ENCODE measurements at places on chromosomes 5 and 9. TPM values are rescaled to one million over a fixed set of nuclear protein-coding genes. Genes with fewer than 3 reads are reported as not detected.

RNF183 gene
- total RNA-seq = not detected

ALDH7A1 gene
- 76.3 TPM for total RNA-seq

REEP2 gene
- total RNA-seq = 6.1 TPM

ESM1 gene
- total RNA-seq = not detected

CHSY3 gene
- total RNA-seq = 0.16 TPM

PCAT7 gene
- 0.54 TPM for total RNA-seq

LEAP2 gene
- total RNA-seq = 0.86 TPM

ENTPD2 gene
- total RNA-seq = 2.1 TPM

SLC1A3 gene
- not detected for total RNA-seq

SLC36A3 gene
- not detected for total RNA-seq

TNC gene
- total RNA-seq = 0.59 TPM

SAP30L gene
- total RNA-seq = 33.4 TPM

ST8SIA4 gene
- 0.58 TPM for total RNA-seq

GPX8 gene
- total RNA-seq = 35.2 TPM

FOXD1 gene
- 19.3 TPM for total RNA-seq

TRPM3 gene
- total RNA-seq = not detected

HAVCR1 gene
- total RNA-seq = 42.6 TPM

PCDHB4 gene
- 0.11 TPM for total RNA-seq

CTSV gene
- 13.4 TPM for total RNA-seq

IL3 gene
- total RNA-seq = not detected

F2RL1 gene
- 283 TPM for total RNA-seq

SYK gene
- total RNA-seq = 0.54 TPM

UBAP1 gene
- 47.0 TPM for total RNA-seq

QRFP gene
- total RNA-seq = not detected

TRIP13 gene
- total RNA-seq = 63.4 TPM

CKMT2 gene
- not detected for total RNA-seq

DMRT2 gene
- 0.13 TPM for total RNA-seq

PCDHGC4 gene
- not detected for total RNA-seq

AJM1 gene
- total RNA-seq = 4.7 TPM

NUTM2G gene
- not detected for total RNA-seq

AK8 gene
- 0.83 TPM for total RNA-seq

SMIM27 gene
- 16.3 TPM for total RNA-seq

FAM163B gene
- not detected for total RNA-seq

WDR70 gene
- 10.8 TPM for total RNA-seq

PPP6C gene
- 27.0 TPM for total RNA-seq

DEPDC1B gene
- 14.6 TPM for total RNA-seq

PHPT1 gene
- 308 TPM for total RNA-seq

SPINK4 gene
- total RNA-seq = not detected

ARSK gene
- total RNA-seq = 7.2 TPM

PCDH1 gene
- 6.0 TPM for total RNA-seq

C5orf58 gene
- total RNA-seq = not detected

FBXL7 gene
- total RNA-seq = 1.8 TPM

Data from A549 treated with GW870086 at 1 μM for 4 hours (cell line).